Erythroblast (primary cell): ENCODE measurements at places on chromosomes 11 and 22.

GRCh38 chr11:120501976-120502755 is 9.4 kb upstream of the GRIK4 start:
- no peak for DNase-seq

GRCh38 chr22:40414311-40414710 is 43.9 kb downstream of the SGSM3 start:
- no peak for DNase-seq

DNA sequence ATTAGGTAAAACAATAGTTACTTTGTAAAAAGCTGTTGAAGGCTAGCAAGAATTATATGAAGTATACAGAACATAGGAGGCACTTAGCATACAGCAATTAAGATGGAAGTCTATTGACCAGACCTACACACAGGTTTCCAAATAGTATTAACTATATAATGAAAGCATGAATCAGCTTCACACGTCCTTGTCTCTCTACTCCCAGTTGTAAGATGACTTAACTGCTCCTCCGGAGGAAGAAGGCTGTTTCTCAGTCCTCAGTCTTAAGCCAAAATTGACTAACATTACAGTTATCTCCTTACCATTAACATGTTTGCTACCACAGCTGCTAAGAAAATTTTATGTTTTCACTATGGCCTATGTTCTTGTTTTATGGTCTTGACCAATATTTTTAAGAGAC is 24.7 kb downstream of the SIK3 start:
- DNase-seq, result peak; percentile 57

GRCh38 chr11:125910226-125910849 is 6.0 kb downstream of the DDX25 start:
- no peak for DNase-seq

DNA sequence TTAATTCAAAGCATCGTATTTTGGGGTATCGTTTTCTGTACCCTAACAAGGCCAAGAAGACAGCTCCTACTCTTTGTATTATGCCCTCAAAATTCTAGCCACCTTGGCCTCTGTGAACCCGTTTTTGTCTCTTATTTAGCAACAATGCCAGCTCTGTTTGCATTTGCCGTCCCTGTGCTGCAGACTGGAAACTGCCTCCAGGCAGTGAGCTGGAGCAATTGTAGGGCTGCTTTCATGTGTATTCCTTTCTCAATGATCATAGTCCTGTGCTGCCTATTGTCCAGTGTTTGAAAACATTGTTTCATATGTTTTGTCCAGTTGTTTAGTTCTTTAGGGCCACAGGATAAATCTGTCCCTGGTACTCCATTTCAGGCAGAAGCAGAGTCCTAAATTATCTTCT is 19.9 kb upstream of the BACE1-AS start:
- DNase-seq, result no peak
